B cell (primary cell): ENCODE measurements at places on chromosomes 7 and 10. TPM values are rescaled to one million over a fixed set of nuclear protein-coding genes. Genes with fewer than 3 reads are reported as not detected.

The TEX36 gene
- total RNA-seq = not detected in 2 replicates

The INA gene
- not detected in 2 replicates for total RNA-seq

The LRRC61 gene
- 12.8 and 15.5 TPM in 2 replicates for total RNA-seq

The SPAM1 gene
- total RNA-seq = not detected in 2 replicates

The PDE1C gene
- 0.52 TPM in 1 of 2 replicates, not detected in the other for total RNA-seq

The GDF2 gene
- not detected in 2 replicates for total RNA-seq

The PNLIPRP2 gene
- total RNA-seq = not detected in 2 replicates

The ZFAND2A gene
- total RNA-seq = 26.7 and 27.3 TPM in 2 replicates

The KNDC1 gene
- 0.17 TPM in 1 of 2 replicates, not detected in the other for total RNA-seq

The MYO1G gene
- 104 and 107 TPM in 2 replicates for total RNA-seq

The FFAR4 gene
- total RNA-seq = not detected in 2 replicates

The FEZF1 gene
- total RNA-seq = not detected in 2 replicates

The CRYGN gene
- total RNA-seq = not detected in 2 replicates

The LRIT1 gene
- total RNA-seq = not detected in 2 replicates

The GNAI1 gene
- total RNA-seq = 0.49 TPM in 1 of 2 replicates, not detected in the other

The HABP2 gene
- 0.10 TPM in 1 of 2 replicates, not detected in the other for total RNA-seq

The HOXA1 gene
- 0.37 and 0.87 TPM in 2 replicates for total RNA-seq

The SPOCK2 gene
- total RNA-seq = 133 and 139 TPM in 2 replicates

The MBL2 gene
- total RNA-seq = not detected in 2 replicates

The GIMAP8 gene
- 0.47 and 0.78 TPM in 2 replicates for total RNA-seq

The SPDYE2B gene
- not detected in 2 replicates for total RNA-seq

The SEMA3A gene
- total RNA-seq = 0.41 TPM in 1 of 2 replicates, not detected in the other

The ZNF117 gene
- total RNA-seq = 9.0 and 9.2 TPM in 2 replicates

The TMEM176B gene
- total RNA-seq = 0.25 and 0.73 TPM in 2 replicates

The TMEM176A gene
- not detected in 2 replicates for total RNA-seq

The CHN2 gene
- 0.86 and 2.9 TPM in 2 replicates for total RNA-seq

The C7orf57 gene
- total RNA-seq = not detected in 2 replicates

The GHRHR gene
- not detected in 2 replicates for total RNA-seq

The SLC29A4 gene
- total RNA-seq = 0.24 and 0.67 TPM in 2 replicates

The GDF10 gene
- total RNA-seq = not detected in 2 replicates

The BNIP3 gene
- 10.3 and 10.9 TPM in 2 replicates for total RNA-seq

The PTF1A gene
- total RNA-seq = not detected in 2 replicates

The ASB15 gene
- not detected in 2 replicates for total RNA-seq

The GPER1 gene
- total RNA-seq = 20.7 and 21.3 TPM in 2 replicates
